ENCODE measurements at places on chromosomes 2 and 18. TPM values are rescaled to one million over a fixed set of nuclear protein-coding genes. Genes with fewer than 3 reads are reported as not detected.

- peaks cover 4% of the 10 kb centered on the region for H3K4me1 ChIP-seq
- H3K4me3 ChIP-seq: no peak overlapping the region
- no peak for DNase-seq
- no peaks in the 10 kb centered on the region for H3K36me3 ChIP-seq
- no peaks in the 10 kb centered on the region for H3K27me3 ChIP-seq
Measured at GRCh38 chr2:197879812-197880408, 75.5 kb downstream of the PLCL1 start.

DNA sequence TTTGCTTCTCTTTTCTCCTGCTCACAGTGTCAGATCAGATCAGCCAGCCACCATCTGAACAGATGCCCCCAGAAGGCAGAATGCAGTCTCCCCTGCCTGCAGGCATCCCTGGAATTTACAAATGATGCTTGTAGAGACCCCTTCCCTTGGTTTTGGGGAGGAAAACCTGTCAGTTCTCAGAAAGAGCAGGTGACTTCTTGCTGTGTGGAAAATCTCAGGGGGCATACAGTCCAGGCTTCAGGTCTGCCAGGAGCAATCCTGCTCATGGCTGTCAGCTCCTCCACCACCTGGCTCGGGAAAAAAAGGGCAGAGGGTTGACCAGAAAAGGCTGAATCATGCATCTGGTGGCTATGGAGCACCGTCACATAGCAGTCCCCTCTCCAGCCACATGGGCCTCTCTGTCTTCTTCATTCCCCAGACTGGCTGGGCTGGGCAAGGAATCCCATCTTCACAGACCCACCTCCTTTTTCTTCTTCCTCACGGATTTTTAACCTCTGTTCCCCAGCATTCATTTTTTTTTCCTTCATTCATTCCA is 107.0 kb downstream of the KCNF1 start:
- H3K36me3 ChIP-seq: no peaks in the 10 kb centered on the region
- DNase-seq: no peak
- H3K4me3 ChIP-seq: no peak overlapping the region
- H3K27ac ChIP-seq: no peak overlapping the region
- no peaks in the 10 kb centered on the region for H3K4me1 ChIP-seq

GRCh38 chr2:122001441-122001874 is 246.0 kb downstream of the TSN start:
- DNase-seq: no peak
- no peaks in the 10 kb centered on the region for H3K27me3 ChIP-seq
- no peak overlapping the region for H3K27ac ChIP-seq
- peaks cover 4% of the 10 kb centered on the region for H3K4me1 ChIP-seq

DNA sequence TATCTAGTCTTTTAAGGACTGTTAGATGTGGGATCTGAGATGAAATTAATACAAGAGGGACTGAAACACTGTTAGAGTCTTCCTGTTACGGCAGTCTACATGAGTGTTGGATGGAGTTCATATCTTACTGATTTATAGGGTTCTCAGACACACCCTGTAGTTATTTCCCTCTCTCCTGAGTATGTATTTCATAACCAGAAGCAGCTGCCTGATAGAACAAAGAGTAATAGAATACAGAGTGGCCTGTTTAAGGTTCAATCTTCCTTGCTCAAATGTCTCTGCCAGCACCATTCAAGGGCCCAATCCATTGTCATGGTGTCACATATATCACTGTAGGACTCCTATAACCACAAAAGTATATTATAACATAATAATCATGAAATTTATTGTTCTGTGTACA is 1229.1 kb upstream of the ACVR2A start:
- no peaks in the 10 kb centered on the region for H3K36me3 ChIP-seq
- H3K4me3 ChIP-seq: no peak overlapping the region
- no peaks in the 10 kb centered on the region for H3K27me3 ChIP-seq

DNA sequence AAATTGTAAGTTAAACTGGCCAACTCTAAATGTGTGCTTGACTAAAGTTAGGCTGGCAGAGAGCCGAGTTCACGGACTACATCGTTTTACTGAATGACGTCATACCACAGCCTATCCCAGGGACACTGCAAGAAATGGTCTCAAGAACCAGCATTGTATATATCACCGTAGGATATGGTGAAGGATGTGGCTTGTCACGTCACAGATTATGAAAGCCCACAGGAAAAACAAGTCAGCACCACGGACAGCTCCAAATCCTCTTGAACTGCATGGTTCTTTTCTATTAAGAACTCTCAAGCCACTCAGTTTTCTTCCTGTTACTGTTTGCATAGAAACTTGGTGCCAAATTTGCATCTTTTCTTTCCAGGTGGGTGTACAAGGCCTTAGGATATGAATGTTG is 85.1 kb upstream of the ACAA2 start:
- no peaks in the 10 kb centered on the region for H3K27me3 ChIP-seq
- no peak for DNase-seq
- no peak overlapping the region for H3K4me3 ChIP-seq
- no peaks in the 10 kb centered on the region for H3K4me1 ChIP-seq

GRCh38 chr18:44731530-44732237 is 51.0 kb downstream of the SETBP1 start:
- no peak overlapping the region for H3K4me3 ChIP-seq
- H3K36me3 ChIP-seq: no peaks in the 10 kb centered on the region
- no peaks in the 10 kb centered on the region for H3K27me3 ChIP-seq
- no peak overlapping the region for H3K27ac ChIP-seq

- H3K4me1 ChIP-seq: no peaks in the 10 kb centered on the region
- H3K27ac ChIP-seq: no peak overlapping the region
- no peaks in the 10 kb centered on the region for H3K36me3 ChIP-seq
- no peak for DNase-seq
- no peak overlapping the region for H3K4me3 ChIP-seq
Measured at GRCh38 chr2:167908786-167909185, 338.6 kb downstream of the STK39 start.

GRCh38 chr18:51069885-51070284 is 39.9 kb downstream of the SMAD4 start:
- H3K36me3 ChIP-seq: peaks cover 20% of the 10 kb centered on the region
- H3K27me3 ChIP-seq: no peaks in the 10 kb centered on the region
- H3K4me1 ChIP-seq: no peaks in the 10 kb centered on the region
- H3K27ac ChIP-seq: no peak overlapping the region
- DNase-seq: no peak

DNA sequence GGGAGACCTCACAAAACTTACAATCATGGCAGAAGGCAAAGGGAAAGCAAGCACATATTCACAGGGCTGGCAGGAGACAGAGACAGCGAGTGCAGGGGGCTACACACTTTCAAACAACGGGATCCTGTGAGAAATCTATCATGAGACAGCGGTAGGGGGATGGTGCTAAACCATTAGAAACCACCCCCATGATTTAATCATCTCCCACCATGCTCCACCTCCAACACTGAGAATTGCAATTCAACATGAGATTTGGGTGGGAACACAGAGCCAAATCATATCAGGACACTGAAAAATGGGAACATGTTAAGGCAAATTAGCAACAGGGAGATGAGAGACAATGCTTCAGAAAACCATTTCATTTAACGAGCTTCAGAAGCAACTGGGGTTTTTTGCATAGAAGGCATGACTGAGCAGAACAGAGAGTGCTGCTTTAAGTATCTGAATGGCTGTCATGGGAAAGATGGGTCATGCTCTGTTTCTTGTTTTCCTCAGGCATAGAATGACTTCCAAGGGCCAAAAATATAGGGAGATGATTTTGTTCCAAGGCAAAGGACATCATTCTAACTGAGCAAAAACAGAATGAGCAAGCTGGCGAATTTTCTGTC is 100.8 kb upstream of the MAP2 start:
- H3K27me3 ChIP-seq: no peaks in the 10 kb centered on the region
- H3K4me1 ChIP-seq: no peaks in the 10 kb centered on the region
- H3K4me3 ChIP-seq: no peak overlapping the region
- DNase-seq: no peak
- H3K36me3 ChIP-seq: no peaks in the 10 kb centered on the region

DNA sequence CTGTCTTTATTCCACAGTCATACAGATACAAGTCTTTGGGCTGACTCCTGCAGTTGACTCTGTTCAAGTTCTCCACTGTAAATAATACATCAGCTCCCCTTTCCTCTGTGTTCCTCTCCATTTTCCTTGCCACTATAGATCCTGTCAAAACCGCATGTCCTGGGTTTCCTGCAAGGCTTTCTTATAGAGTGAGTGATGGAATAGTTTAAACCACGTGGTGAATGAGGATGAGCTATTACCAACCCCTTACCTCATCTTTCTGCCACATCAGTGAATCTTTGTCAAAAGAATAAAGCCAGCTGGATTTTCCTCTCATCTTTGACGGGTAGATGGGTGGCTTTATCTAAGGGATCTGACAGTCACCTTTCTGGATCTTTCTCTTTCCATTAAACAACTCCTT is 3.9 kb upstream of the GALNT14 start:
- DNase-seq: no peak
- H3K36me3 ChIP-seq: no peaks in the 10 kb centered on the region
- no peaks in the 10 kb centered on the region for H3K27me3 ChIP-seq
- H3K27ac ChIP-seq: no peak overlapping the region
- H3K4me3 ChIP-seq: no peak overlapping the region

- no peaks in the 10 kb centered on the region for H3K36me3 ChIP-seq
- no peak for DNase-seq
- H3K4me3 ChIP-seq: no peak overlapping the region
- H3K27ac ChIP-seq: no peak overlapping the region
- no peaks in the 10 kb centered on the region for H3K27me3 ChIP-seq
- H3K4me1 ChIP-seq: no peaks in the 10 kb centered on the region
Measured at GRCh38 chr18:30992231-30992630, 50.3 kb downstream of the DSC3 start.

- no peaks in the 10 kb centered on the region for H3K4me1 ChIP-seq
- no peak overlapping the region for H3K27ac ChIP-seq
- no peaks in the 10 kb centered on the region for H3K36me3 ChIP-seq
- no peaks in the 10 kb centered on the region for H3K27me3 ChIP-seq
Measured at GRCh38 chr2:128413718-128414341, 95.2 kb upstream of the HS6ST1 start.

- no peaks in the 10 kb centered on the region for H3K36me3 ChIP-seq
- no peaks in the 10 kb centered on the region for H3K27me3 ChIP-seq
- DNase-seq: no peak
Measured at GRCh38 chr2:241981076-241981700, 111.7 kb downstream of the RTP5 start.

GRCh38 chr18:46072376-46072867 is 362 bp upstream of the PSTPIP2 start:
- H3K36me3 ChIP-seq: no peaks in the 10 kb centered on the region
- no peak overlapping the region for H3K27ac ChIP-seq
- no peak for DNase-seq
- H3K27me3 ChIP-seq: no peaks in the 10 kb centered on the region
- peak overlapping the region; percentile 67 for H3K4me3 ChIP-seq
- peaks cover 25% of the 10 kb centered on the region for H3K4me1 ChIP-seq

The PUS10 gene
- total RNA-seq: 28.3 TPM

The INHBB gene
- total RNA-seq: 11.9 TPM
